Muscle of arm (tissue), 14 donors: ENCODE measurements at places on chromosomes 5 and 9.
A peak's percentile ranks its signal among the peaks of the same experiment; 100 is the strongest.

- no peak for DNase-seq
Measured at GRCh38 chr5:176647843-176648473, 674 bp downstream of the TSPAN17 start.

- DNase-seq: no peak
Measured at GRCh38 chr9:77384406-77384805, 207.1 kb downstream of the VPS13A start.

DNA sequence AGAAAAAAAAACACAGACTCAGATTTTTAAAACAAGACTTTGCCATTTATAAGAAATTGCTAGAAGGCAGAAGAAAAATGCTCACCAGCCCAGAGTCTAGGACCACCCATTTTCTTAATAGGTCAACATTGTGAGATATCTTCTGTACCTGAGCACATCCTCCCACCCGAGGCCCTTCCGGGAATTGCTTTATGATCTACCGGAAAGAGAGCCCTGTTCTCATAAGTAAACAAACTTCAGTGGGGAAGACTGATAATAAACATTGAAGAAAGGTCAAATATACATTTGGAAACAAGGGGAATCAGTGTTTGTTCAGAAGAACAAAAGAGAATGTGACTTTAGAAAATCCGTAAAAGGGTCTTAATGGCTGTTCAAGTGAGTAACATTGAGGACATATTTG lies 44.4 kb downstream of the PRKACG start:
- DNase-seq: no peak

- no peak for DNase-seq
Measured at GRCh38 chr9:95757439-95757838, 118.1 kb upstream of the ERCC6L2 start.

DNA sequence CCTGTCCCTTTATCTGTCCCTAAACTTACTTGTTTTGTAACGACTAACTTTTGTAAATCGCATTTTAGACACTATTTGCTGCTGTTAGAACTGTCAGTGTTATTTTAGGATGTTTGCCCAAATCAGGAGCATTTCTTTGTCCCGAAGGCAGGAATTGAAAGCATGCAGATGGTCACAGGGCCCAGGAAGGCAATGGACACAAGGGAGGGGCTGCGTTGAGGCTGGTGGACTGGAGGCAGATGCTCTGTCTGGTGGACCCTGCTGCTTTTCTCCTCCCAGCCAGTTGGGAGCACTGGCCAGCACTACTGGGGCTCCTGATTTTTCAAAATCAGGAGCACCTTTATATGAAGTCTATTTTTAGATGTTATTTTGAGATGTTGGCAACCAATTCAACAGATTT lies 31.7 kb downstream of the DOCK2 start:
- no peak for DNase-seq

GRCh38 chr5:123916345-123917121 lies 404.6 kb downstream of the CSNK1G3 start:
- DNase-seq: peak; percentile 30

GRCh38 chr5:179406031-179406961 lies 61.0 kb upstream of the ADAMTS2 start:
- DNase-seq: peak; percentile 72

DNA sequence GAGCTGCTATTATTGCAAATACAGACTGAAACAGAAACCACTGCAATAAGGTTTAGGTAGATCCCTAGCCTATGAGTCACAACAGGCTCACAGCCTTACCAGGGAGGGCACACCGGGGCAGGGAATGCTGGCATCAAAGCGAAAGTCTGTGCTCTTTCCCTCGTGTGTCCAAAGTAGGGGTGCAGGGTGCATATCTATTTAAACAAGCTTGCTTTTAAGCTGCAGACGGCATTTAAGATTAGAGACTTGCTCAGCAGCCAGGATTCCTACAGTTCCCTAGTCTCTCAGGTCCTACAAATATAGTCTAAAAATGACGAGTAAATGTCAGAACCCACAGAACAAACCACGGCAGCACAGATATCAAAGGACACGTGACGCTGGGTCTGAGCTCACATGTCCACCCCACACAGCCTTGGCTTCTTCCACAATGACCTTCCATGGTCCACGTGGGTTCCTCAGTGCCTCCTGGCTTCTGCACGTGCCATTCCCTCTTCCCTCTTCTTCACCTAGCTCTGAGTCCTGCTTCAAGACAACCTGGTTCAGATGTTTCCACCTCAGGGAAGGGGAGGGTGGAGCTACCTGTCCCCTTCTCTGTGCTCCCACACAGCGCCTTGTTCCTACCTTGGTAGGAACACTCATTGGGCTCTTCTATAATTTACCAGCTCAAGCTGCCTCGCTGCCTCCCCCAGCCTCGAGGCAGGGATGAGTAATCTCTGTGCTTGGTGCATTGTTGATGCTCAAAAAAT lies 193.2 kb downstream of the MAPKAP1 start:
- DNase-seq: no peak

- peak; percentile 7 for DNase-seq
Measured at GRCh38 chr9:100474082-100474923, 1.4 kb downstream of the TMEFF1 start.

DNA sequence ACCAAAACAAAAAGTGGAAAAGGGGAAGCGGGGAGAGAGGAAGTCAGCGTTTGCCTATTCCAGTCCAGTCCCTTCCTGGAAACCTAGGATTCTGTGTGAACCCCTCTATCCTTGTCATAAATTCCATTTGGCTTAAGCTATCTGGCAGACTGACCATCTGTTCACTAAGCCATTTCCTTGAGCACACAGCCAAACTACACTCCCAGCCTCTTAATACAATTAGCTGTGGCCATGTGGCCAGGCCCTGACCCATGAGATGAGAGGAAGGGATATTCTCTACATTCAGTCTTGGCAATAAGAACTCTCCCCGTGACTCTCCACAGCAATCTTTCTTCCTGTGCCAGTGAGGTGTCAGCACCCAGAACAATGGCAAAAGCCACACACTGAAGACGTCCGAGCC lies 424.8 kb downstream of the TLE1 start:
- DNase-seq: peak; percentile 73

DNA sequence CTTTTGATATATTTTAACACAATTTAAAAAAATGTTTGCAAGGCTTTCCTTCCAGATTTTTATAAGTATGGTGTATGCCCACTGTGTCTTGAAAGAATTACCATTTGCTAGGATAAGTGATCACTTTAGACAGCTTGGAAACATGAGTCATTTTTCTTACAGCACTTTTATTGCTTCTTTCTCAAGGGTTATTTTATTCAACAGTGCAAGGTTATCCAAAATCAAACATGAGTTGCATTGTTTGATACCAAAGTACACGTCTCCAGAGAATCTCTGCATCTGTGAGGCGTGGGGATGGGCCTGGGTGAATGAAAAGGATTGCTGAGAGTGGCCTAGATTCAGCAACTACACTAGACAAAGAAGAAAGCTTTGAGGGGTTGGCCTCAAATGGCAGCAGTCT lies 329.6 kb downstream of the ADAMTS6 start:
- no peak for DNase-seq

GRCh38 chr5:161190778-161191177 lies 338.8 kb upstream of the ATP10B start:
- DNase-seq: no peak

DNA sequence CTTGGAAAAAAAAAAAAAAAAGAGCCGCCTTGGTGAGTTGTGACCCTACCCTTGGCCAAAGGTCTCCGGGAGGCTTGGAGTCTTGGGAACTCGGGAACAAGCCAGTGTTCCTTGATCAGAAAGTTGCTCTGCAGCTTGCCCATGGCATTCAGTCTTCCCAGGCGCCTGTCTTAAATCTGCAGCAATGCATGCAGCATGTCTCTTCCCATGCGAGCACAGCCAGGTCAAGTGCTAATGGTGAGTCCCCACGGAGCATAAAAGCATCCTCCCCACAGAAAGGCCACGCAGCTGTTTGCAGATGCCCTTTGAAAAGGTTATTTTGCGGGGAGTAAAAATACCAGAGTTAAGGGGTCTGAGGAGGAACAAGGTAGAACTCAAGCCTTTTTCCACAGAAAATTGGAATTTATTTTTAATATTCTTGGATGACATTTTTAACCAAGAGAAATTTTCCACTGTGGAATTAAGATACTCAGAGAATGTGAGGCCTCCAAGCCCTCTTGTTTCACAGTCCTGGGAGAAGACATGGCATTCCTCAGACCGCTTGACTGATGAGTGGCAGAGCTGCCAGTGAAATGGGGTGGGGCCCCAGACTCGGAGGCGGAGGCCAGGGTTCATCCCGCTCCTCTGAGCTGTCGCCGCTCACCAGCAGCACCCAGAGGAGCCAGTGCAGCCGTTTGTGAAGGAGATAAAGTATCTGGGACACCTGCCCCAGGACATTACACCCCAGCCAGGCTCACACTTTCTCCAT lies 81.6 kb downstream of the CYFIP2 start:
- DNase-seq: no peak

GRCh38 chr9:127786773-127787104 lies 905 bp downstream of the CDK9 start:
- no peak for DNase-seq

DNA sequence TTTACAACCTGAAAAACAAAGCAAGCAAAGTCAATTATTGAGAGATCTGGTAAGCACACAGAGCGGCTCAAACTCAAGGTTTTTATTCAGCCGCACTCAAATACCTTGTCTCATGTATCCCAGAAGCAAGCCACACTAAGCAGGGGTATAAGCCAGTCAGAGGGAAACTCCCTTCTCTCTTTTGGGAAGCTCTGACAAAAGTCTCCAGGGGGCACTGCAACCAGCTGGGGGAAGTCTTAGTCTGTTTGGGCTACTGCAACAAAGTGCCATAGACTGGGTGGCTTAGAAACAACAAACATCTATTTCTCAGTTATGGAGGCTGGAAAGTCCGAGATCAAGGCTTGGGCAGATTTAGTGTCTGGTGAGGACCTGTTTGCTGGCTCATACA lies 246.0 kb downstream of the ENC1 start:
- DNase-seq: no peak

GRCh38 chr5:117088176-117088575 lies 513.6 kb upstream of the SEMA6A start:
- DNase-seq: no peak

DNA sequence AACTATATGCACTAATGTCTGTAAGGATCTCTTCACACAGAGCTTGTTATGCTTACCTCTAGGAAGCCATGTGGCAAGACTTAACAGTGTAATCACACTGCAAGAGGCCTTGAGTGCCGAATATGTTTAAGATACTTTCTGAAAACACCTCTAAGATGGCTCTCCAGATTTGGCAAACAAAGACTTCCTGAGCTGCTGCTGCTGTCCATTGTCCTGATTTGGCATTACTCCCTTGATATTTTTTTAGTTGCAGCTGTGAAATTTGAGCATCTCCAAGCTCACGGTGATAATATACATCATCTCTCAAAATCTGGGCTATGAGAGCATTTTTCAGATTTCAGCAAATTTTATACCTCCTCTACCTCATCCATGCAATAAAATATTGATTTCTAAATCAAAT lies 384.5 kb upstream of the CDH6 start:
- DNase-seq: peak; percentile 7

- DNase-seq: no peak
Measured at GRCh38 chr9:130191749-130192120, 19.5 kb downstream of the NCS1 start.

DNA sequence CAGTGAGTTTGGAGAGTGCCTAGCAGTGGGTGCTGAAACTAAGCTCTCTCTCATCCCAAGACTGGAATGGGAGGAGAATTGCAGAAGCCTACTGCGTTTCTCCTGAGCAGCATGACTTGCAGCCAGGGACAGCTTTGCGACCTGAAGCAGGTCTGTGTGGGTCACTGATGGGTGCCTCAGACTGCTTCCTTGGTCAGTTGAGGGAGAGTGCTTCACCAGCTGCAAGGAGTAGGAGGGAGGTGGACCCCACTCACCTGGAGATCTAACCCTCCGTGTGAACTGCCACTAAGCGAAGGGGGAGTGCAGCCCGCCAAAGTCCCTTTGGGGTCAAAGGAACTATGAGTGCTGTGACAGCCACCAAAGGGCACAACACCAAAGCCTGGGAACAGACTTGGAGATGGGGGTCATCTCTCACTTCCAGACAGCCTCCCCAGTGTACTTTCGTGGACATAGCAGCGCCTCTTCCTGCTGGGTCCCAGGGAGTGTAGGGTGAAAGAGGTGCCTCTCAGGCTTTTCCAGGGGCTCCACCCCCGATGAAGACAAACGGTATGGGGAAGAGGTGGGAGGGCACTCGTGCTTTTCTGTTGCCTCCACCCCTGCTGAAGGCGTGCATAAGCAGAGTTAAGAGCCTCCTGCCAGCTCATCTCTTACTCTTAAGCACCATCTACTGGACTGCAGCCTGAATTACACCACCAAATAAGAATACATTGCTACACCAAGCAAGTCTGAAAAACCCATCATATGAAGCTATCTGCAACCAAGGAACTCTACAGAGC lies 34.3 kb upstream of the MACIR start:
- DNase-seq: no peak

DNA sequence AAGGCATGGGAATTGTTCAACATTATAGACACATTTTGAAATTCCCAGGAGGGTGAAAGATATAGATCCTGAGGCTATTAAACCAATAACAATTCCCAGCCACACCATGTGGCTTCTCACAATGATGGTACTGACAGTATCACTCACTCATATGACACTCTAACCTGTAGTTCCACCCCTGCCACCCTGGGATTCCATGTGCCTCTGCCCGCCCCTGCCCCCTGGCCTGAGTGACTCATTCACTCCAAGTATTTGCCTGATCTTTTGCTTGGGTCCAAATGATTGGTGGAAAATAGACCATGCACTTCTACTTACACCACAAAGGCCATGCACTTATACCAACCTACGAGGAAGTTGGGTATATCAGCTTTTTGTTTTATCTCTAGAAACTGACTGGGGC lies 305.2 kb upstream of the DAB2 start:
- DNase-seq: no peak

GRCh38 chr5:135375040-135375793 lies 23.8 kb downstream of the MACROH2A1 start:
- DNase-seq: peak; percentile 45

- no peak for DNase-seq
Measured at GRCh38 chr9:95383185-95383676, 65.7 kb upstream of the FANCC start.

DNA sequence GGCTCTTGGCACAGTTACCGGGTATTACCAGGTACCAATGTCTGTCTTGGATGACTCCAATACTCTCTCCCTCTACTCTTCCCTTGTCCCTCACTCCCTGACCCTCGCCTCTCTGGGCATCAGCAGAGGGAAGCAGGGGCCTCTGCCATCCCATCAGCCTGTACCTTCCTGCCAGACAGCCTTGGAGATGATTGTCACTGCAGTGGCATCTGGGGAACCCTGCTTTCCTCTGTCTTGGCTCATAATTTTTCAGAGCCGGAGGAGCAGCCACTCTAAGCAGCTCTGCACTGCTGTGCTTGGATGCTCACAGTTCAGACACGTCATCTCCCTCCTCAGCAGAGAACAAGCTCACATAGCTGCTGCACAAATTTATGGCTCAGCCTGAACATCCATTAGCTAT lies 274.1 kb downstream of the SMARCA2 start:
- no peak for DNase-seq
